ENCODE measurements at places on chromosomes 7 and 10.
A peak's percentile ranks its signal among the peaks of the same experiment; 100 is the strongest.

DNA sequence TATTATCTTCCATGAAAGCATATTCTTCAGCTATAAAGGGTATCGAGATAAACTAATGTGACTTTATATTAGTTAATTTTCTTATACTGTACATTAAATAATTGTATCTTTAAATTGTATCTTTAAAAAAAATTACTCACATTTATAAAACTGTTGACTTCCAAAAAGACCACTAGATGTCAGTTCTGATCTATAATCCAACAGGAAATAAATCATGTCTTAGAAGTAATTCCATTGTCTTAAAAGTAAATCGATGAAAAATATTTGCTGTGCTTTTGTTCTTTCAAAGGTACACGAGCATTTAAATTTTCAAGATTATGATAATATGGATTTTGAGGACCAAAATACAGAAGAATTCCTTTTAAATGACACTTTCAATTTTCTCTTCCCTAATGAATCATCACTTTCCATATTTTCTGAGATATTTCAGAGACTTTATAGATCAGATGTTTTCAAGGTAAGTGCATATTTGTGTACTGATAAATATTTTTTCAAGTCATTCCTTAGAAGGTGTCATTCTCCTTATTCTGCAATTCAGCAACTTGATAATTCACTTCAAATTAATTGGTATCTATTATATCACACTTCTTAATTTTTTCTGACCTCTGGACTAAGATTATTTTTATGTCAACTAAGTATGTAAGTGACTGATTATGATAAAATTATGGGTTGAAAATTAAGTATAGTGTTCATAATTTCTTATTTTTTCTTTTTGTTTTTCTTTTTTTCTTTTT is 138.5 kb downstream of the CPED1 start:
- peak; percentile 7 for DNase-seq

- no peak for DNase-seq
These were observed 90.5 kb upstream of the SDK1 start for GRCh38 chr7:3210531-3210930.

- no peak for DNase-seq
These were observed 257.0 kb downstream of the COBL start for GRCh38 chr7:51059504-51060142.

GRCh38 chr10:121519411-121519810 is 78.8 kb downstream of the FGFR2 start:
- DNase-seq: no peak

- no peak for DNase-seq
These were observed 82.5 kb downstream of the ABLIM1 start for GRCh38 chr10:114575417-114576131.
